Putamen (tissue), 1 donor: ENCODE measurements at places on chromosomes 6 and 20.

GRCh38 chr6:154252678-154253077, 103.9 kb downstream of the IPCEF1 start:
- no peak for DNase-seq

- DNase-seq, result peak; percentile 42
Observed at GRCh38 chr6:46276576-46277142, 105.9 kb upstream of the ENPP5 start.

- no peak for DNase-seq
Observed at GRCh38 chr20:25047766-25048165, 10.2 kb downstream of the ACSS1 start.

DNA sequence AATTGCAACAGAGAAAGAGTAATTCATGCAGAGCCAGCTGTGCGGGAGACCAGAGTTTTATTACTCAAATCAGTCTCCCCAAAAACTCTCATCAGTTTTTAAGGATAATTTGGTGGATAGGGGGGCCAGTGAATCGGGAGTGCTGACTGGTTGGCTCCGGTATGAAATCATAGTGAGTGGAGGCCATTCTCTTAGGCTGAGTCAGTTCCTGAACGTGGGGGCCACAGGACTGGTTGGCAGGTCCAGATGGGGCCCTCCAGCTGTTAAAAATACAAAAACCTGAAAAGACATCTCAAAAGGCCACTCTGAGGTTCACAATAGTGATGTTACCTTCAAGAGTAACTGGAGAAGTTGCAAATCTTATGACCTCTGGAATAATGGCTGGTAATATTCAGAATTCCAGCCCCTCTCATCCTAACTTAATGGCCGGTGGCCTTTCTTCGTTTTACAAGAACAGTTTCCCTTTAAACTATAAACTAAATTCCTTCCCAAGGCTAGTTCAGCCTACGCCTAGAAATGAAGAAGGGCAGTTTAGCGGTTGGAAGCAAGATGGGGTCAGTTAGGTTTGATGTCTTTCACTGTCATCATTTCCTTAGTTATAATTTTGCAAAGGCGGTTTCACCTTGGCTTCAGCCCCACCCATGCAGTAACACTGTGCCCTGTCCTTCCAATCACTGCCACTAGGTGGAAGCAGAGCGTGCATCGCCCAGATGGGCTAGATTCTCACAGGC, 6.8 kb upstream of the MICA start:
- peak; percentile 74 for DNase-seq

DNA sequence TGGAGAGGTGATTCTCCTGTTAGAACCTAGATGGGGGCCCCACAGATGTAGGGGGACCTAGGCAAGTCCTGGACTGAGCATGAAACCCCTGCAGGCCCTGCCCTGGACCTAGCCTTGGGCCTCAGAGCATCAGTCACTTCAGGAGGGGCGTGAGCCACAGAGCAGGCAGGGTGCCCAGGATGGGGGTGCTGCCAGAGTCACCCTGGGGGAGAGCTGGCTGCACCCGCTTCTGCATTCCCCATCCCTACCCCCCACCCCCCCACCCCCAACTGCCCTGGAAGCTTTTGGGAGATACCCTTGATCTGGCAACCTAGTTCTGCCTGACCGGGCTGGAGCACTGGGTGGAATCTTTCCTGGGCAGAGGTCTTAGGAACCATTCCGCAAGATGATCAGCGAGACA, 125.6 kb downstream of the GRM4 start:
- DNase-seq, result no peak

- DNase-seq, result no peak
Observed at GRCh38 chr20:36519012-36519719, 22.2 kb upstream of the MYL9 start.

DNA sequence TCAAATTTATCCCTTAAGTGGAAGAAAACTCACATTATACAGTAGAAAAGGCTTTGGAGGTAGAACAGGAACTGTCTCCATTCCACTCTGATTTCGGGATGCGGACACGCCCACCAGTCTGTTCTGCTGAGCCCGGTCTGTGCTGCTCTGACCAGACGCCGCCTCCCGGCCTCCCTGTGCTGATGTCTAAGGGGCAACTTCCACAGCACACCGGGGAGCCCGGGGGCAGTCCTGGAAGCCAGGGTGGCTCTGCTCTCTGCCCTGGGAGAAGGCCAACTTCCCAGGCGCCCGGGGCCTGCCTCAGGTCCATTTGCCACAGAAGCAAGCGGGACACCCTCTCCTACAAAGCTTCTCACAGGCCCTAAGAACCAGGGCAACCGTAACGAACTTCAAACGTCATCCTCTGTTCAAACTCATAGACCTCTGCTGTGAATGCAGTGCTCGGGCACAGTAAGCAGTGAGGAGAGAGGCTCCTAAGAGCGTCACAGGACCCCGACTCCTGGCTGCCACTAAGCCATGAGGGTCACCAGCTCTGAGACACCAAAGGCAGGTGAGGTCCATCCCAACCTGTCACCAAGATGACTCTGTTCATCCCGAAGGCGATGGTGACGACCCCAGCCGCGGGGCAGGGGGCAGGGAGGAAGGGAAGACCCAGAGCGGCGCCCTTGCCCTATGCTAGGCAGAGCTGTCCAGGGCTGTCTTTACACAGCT, 5.6 kb downstream of the TAF4 start:
- DNase-seq, result no peak

DNA sequence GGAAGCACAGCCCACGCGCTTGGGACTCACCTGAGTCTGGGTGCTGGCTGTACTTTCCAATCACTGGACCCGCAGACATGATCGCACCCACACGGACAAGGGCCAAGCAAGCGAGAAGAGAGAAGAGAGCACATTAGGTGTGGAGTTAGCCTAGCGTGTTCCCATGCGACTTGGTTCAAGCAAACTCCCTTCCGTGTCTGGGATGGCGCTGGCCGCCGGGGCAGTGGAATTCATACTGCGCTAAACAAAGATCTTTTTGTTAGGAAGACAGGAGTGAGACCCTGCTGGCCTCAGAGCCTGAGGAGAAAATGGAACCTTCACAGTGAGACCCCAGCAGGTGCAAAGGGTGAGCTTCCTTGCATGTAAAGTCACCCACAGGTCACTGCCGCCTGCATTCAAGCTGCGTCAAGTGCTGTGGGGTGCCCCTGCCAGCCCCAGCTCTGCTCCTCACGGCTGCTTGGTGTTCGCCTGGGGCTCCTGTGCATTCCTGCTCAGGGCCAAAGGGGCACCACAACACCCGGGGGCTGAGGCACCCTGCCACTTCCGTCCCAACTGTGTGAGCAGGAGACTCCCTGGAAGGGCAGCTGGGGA, 26.4 kb downstream of the PSMG4 start:
- DNase-seq, result no peak

DNA sequence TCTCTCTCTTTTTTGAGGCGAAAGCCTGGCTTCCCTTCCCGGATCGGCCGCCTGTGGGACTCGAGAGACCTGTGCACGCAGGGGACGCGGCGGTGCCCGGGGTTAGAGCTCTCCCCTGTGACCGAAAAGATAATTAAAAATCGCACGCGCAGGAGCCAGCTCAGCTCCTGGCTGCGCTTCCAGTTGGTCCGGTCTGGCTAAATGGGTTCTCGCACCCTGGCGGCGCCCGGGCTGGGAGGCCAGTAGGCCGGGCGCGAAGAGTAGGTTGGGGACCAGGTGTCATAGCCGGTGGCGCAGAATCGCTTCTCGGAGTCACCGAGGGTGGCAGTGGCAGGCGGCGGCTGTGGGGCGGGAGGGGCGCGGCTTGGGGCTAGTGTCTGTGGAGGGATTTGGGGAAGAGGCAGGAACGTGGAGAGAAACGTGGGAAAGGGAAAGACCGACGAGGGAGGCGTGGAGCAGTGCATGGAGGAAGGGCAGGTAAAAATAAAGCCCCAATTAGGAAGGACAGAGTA, 41.9 kb upstream of the SUPT3H start:
- DNase-seq, result no peak

DNA sequence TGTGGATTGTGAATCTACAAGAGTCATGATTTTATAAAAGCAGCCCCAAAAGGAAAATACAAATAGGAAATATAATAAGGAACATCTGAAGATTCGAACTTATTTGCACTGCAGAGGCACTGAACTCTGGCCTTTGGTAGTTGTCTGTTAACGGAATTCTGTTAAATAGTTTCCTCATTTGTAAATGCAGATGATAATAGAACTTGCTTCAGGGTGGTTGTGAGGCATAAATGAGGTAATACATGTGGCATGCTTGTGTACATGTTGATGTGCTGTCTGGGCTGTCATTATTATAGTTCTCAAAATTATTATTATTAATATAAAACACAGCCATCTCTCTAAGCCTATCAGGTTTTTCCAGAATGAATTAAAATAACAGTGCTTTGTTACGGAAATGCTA, 302.0 kb downstream of the NRN1 start:
- no peak for DNase-seq

DNA sequence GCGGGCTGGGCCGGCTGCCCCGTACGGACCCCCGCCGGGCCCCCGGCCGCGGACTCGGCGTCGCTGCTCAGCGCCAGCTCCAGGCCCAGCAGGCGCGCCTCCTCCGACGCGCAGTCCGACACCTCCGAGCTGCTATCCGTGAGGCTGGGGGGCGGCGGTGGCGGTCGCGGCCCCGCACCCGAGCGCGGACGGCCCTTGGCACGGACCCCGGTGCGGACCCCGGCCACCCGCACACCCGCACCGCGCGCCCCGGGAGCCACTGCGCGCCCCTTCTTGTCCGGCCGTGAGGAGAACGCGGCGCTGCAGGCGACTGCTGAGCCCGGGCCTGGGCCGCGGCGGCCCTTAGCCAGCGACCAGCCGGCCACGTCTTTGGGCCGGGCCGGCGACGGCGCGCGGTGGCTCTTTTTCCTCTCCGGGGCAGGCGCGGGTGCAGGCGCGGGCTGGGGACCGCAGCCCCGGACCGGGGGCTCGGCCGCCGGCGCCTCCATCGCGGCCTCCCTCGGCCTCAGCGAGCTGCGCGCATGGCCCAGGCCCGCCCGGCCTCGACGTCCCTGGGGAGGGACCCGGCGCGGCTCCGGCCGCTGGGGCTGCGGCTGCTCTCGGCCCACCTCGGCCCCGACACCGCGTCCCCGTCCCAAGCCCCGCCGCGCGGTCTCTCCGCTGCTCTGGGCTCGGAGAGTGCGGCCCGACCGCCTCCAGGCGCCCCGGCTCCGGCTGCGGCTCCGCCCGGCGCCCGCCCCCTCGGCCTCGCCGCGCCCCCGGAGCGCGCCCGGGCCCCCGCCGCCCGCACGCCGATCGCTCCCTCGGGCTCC, 12.9 kb upstream of the TLDC2 start:
- DNase-seq, result no peak

DNA sequence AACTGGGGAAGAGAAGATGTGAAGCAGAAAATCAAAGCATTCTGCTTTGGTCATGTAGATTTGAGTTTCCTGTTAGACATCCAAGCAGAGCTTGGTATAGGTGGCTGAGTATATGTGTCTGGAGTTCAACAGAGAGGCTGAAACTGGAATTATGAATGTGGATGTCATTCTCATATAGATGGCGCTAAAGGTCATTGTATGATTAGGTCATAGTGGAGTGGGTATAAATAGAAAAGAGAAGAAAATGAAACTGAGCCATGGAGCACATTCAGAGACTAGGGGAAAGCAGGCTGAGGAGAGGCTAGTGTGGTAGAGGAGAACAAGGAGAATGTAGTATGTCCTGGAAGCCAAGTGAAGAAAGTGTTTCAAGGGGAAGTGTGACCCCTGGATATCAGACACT, 295.6 kb upstream of the PLN start:
- no peak for DNase-seq

GRCh38 chr20:15476186-15476585, 1097.1 kb downstream of the KIF16B start:
- no peak for DNase-seq

DNA sequence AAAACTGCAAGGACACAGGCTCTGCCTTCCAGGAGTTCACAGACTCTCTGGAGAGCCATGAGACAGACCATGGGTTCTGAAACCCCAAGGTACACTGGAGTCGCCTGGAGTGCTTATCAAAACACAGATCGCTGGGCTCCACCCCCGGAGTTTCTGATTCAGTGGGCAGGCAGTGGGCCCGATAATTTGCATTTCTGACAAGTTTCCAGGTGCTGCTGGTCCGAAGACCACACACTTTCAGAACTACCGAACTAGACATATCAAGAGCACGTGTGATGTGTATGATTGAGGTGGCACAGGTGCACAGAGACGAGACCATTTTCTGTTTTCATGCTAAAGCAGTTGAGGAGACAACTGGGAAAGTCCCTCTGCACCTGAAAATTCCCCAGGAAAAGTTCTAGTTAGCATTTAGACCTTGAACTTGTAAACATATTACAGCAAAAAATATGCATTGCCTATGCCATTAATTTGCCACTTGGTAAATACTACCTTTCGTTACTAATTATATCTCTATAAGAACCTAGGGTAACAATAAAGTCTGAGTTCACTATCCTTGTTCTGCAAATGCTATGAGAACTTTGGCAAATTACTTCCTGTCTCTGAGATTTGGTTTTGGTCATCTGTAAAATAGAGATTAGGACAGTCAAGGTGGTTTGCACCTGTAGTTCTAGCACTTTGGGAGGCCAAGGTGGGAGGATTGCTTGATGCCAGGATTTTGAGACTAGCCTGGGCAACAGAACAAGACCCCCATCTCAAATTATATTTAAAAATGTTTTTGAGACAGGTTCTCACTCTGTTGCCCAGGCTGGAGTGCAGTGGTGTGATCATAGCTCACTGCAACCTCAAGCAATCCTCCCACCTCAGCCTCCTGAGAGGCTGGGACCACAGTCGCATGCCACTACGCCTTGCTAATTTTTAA, 14.3 kb upstream of the PIM1 start:
- no peak for DNase-seq

- no peak for DNase-seq
Observed at GRCh38 chr6:37555040-37555781, 55.5 kb upstream of the CCDC167 start.

- no peak for DNase-seq
Observed at GRCh38 chr6:42199106-42199981, 4.6 kb upstream of the GUCA1B start.
